ENCODE measurements at places on chromosomes 16 and 17. TPM values are rescaled to one million over a fixed set of nuclear protein-coding genes. Genes with fewer than 3 reads are reported as not detected.

Gene ABCC11
- not detected for total RNA-seq

Gene CCT6B
- 1.9 TPM for total RNA-seq

Gene CFAP119
- 3.1 TPM for total RNA-seq

Gene CLEC10A
- not detected for total RNA-seq

Gene CIITA
- total RNA-seq = 10.5 TPM

Gene CCL8
- not detected for total RNA-seq

Gene PALB2
- 12.5 TPM for total RNA-seq

Gene RNF222
- total RNA-seq = 1.0 TPM

Gene SGCA
- total RNA-seq = not detected

Gene MIEN1
- total RNA-seq = 36.9 TPM

Gene SOX15
- 0.70 TPM for total RNA-seq

Gene CCL7
- total RNA-seq = not detected

Gene SCNN1B
- total RNA-seq = not detected

Gene KAT7
- total RNA-seq = 177 TPM

Gene NUPR1
- 0.98 TPM for total RNA-seq

Gene CACNG1
- not detected for total RNA-seq

Gene GCGR
- 0.13 TPM for total RNA-seq

Gene VAMP2
- 173 TPM for total RNA-seq

Gene NECAB2
- total RNA-seq = not detected

Gene COPZ2
- total RNA-seq = 2.0 TPM

Gene CSH1
- total RNA-seq = not detected

Gene EIF1
- 980 TPM for total RNA-seq

Gene PMFBP1
- total RNA-seq = 1.9 TPM

Gene SLC6A4
- total RNA-seq = not detected

Gene PPY
- not detected for total RNA-seq

Gene TP53TG3B
- total RNA-seq = not detected

Gene ASPHD1
- total RNA-seq = not detected

Gene NPIPA3
- 10.0 TPM for total RNA-seq

Gene SPECC1
- total RNA-seq = 5.9 TPM

Gene SLC52A1
- not detected for total RNA-seq

Gene TM4SF5
- not detected for total RNA-seq

Gene EME1
- 1.2 TPM for total RNA-seq

Gene NPIPB2
- total RNA-seq = 14.6 TPM

Gene CDT1
- 1.2 TPM for total RNA-seq

Gene CHST6
- not detected for total RNA-seq

Gene SRP68
- 79.3 TPM for total RNA-seq

Gene PIMREG
- total RNA-seq = 0.23 TPM

Gene FBXO31
- total RNA-seq = 67.2 TPM

Gene SP6
- 0.13 TPM for total RNA-seq

Gene ACSM3
- total RNA-seq = 9.2 TPM

Gene MT1A
- not detected for total RNA-seq

Gene GDPD1
- total RNA-seq = 2.8 TPM

Gene KCNAB3
- 18.1 TPM for total RNA-seq

Gene SLFN12
- total RNA-seq = 8.1 TPM

Gene GP1BA
- not detected for total RNA-seq

Gene ZP2
- total RNA-seq = not detected

Gene CDH1
- 6.8 TPM for total RNA-seq

Gene DNAI2
- 0.80 TPM for total RNA-seq
